ENCODE measurements at places on chromosomes 3 and 15.

- no peaks in the 10 kb centered on the region for H3K36me3 ChIP-seq
- no peaks in the 10 kb centered on the region for H3K27me3 ChIP-seq
- H3K4me1 ChIP-seq, result peaks cover 27% of the 10 kb centered on the region
- no peak overlapping the region for H3K27ac ChIP-seq
- DNase-seq, result no peak
These were observed 55.8 kb upstream of the LMCD1 start for GRCh38 chr3:8445861-8446260.

GRCh38 chr15:70212963-70213315, 115.2 kb upstream of the TLE3 start:
- H3K4me3 ChIP-seq, result no peak overlapping the region
- no peaks in the 10 kb centered on the region for H3K27me3 ChIP-seq
- no peak for DNase-seq
- H3K4me1 ChIP-seq, result no peaks in the 10 kb centered on the region

GRCh38 chr3:157776861-157777260, 273.6 kb upstream of the VEPH1 start:
- H3K36me3 ChIP-seq, result no peaks in the 10 kb centered on the region
- H3K27ac ChIP-seq, result no peak overlapping the region
- H3K27me3 ChIP-seq, result no peaks in the 10 kb centered on the region

DNA sequence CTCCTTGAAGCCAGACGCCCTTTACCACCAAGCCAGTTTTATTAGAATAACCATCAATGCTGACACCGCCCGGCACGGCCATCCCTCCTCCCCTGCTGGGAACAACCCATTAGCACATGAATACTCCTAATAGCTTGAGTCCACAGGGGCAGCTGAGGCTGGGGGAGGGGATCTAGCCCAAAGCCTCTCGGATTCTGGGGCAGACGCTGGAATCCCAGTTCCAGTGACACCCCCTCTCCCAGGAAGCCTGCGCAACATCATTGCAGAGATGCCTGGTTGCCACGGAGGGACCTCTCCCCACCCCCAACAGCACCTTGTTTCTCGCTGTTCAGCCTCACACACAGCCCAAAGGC, 1.2 kb upstream of the LINGO1 start:
- no peak overlapping the region for H3K4me3 ChIP-seq
- DNase-seq, result no peak
- H3K4me1 ChIP-seq, result peaks cover 21% of the 10 kb centered on the region
- H3K27ac ChIP-seq, result no peak overlapping the region
- H3K27me3 ChIP-seq, result peaks cover 21% of the 10 kb centered on the region
- no peaks in the 10 kb centered on the region for H3K36me3 ChIP-seq

GRCh38 chr3:127846576-127846975, 24.3 kb upstream of the MGLL start:
- H3K36me3 ChIP-seq, result no peaks in the 10 kb centered on the region
- H3K27ac ChIP-seq, result no peak overlapping the region
- no peaks in the 10 kb centered on the region for H3K4me1 ChIP-seq
- H3K4me3 ChIP-seq, result no peak overlapping the region

GRCh38 chr15:90931828-90932659, at the start of gene HDDC3:
HDDC3 (minus strand) TSS chr15:90932549; CDS start chr15:90932540, 9 bp downstream.
- peaks cover 18% of the 10 kb centered on the region for H3K4me1 ChIP-seq
- no peaks in the 10 kb centered on the region for H3K36me3 ChIP-seq
- peak; percentile 91 for DNase-seq
- peak within 1 kb of the TSS; percentile 70 for H3K4me3 ChIP-seq
- peak within 1 kb of the TSS; percentile 96 for H3K27ac ChIP-seq

- H3K27ac ChIP-seq, result no peak overlapping the region
- no peak for DNase-seq
- no peak overlapping the region for H3K4me3 ChIP-seq
- no peaks in the 10 kb centered on the region for H3K4me1 ChIP-seq
- H3K36me3 ChIP-seq, result no peaks in the 10 kb centered on the region
These were observed 237.9 kb downstream of the GAP43 start for GRCh38 chr3:115861166-115861733.

DNA sequence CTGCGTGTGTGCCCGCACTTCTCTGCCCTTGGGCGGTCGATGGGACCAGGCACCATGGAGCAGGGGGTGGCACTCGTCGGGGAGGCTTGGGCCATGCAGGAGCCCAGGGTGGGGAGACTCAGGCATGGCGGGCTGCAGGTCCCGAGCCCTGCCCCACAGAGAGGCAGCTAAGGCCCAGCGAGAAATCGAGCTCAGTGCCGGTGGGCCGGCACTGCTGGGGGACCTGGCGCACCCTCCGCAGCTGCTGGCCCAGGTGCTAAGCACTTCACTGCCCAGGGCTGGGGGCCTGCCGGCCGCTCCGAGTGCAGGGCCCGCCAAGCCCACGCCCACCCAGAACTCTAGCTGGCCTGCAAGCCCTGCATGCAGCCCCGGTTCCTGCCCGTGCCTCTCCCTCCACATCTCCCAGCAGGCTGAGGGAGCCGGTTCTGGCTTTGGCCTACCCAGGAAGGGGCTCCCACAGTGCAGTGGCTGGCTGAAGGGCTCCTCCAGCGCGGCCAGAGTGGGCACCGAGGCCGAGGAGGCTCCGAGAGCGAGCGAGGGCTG, 553 bp upstream of the RTP4 start:
- H3K27ac ChIP-seq, result peak overlapping the region; percentile 98
- DNase-seq, result peak; percentile 58
- peaks cover 9% of the 10 kb centered on the region for H3K4me1 ChIP-seq
- H3K27me3 ChIP-seq, result no peaks in the 10 kb centered on the region
- no peaks in the 10 kb centered on the region for H3K36me3 ChIP-seq

DNA sequence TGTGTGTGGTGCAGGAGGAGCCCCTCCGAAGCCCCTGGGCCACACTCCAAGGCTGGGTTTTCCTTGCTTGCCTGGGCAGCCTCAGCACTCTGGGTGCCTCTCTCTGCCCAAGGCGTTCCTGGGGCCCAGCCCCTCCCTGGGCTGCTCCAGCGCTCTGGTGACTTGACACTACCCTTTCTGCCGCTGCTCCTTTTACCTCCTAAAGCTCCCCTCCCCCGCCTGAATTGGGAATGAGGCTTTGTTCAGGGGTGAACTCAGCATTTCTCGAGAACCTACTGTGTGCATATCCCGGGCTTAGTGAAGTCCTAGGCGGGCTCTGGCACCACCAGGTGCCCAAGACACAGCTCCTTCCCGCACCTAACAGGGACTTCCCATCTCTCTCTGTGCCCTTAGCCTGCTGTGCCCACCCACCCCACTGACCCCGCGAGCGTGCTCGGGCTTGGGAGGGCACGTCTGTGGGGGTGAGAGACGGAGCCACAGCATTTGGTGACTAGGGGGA, 1.2 kb upstream of the BAHD1 start:
- DNase-seq, result no peak
- peaks cover 14% of the 10 kb centered on the region for H3K4me1 ChIP-seq
- peak overlapping the region; percentile 96 for H3K4me3 ChIP-seq
- no peak overlapping the region for H3K27ac ChIP-seq

- no peak overlapping the region for H3K4me3 ChIP-seq
- H3K4me1 ChIP-seq, result no peaks in the 10 kb centered on the region
- no peak for DNase-seq
- H3K36me3 ChIP-seq, result no peaks in the 10 kb centered on the region
These were observed 739.6 kb downstream of the NAALADL2 start for GRCh38 chr3:175598740-175599139.

GRCh38 chr3:50660386-50660785, 14.3 kb upstream of the DOCK3 start:
- no peak overlapping the region for H3K27ac ChIP-seq
- H3K27me3 ChIP-seq, result no peaks in the 10 kb centered on the region
- DNase-seq, result no peak
- no peaks in the 10 kb centered on the region for H3K4me1 ChIP-seq
- H3K4me3 ChIP-seq, result no peak overlapping the region

DNA sequence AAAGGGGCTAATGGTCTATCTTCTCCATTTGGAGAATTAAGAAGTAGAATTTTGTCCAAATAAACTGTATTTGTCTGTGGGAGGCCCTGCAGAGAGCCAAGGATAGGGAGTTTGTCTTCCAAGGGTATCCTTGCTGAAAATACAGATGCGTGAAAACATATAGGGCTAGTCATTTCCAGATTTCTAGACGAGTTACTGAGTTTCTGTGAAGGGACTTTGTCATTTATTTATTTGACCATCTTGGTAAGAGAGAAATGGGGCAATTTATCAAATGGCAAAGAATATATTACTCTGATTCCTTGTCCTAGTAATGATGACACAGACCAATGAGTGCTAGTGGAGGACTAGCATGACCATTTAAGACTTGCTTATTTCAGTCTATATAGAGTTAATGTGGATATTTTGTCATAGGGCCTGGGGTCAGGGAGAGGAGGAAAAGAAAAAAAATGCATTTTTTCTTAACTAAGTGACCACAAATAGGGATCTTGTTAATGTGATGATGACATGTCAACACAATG, 376.6 kb upstream of the ONECUT1 start:
- DNase-seq, result no peak
- H3K4me1 ChIP-seq, result no peaks in the 10 kb centered on the region
- no peaks in the 10 kb centered on the region for H3K36me3 ChIP-seq
- H3K27me3 ChIP-seq, result no peaks in the 10 kb centered on the region
- H3K27ac ChIP-seq, result no peak overlapping the region

DNA sequence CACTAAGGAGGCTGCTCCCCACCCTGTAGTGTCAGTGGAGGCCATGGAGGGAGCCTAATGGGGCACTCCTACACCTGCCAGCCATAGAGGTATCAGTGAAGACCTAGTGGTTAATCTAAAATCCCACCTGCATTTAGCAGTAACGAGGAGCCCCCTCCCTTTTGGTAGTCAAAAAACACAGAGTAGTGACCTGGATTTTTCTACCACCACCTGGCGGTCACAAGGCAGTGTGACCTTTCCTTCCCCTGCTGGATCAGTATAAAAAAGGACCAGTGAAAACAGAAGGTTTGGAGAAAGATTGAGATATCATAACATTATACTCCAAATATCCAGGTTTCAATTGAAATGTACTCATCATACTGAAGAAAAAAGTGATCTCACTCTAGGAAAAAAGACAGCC, 241.2 kb downstream of the PYDC2 start:
- no peaks in the 10 kb centered on the region for H3K4me1 ChIP-seq

GRCh38 chr15:27028858-27029477, 58.0 kb downstream of the GABRG3 start:
- no peak for DNase-seq
- H3K4me3 ChIP-seq, result no peak overlapping the region
- no peaks in the 10 kb centered on the region for H3K27me3 ChIP-seq
- H3K27ac ChIP-seq, result no peak overlapping the region
- H3K4me1 ChIP-seq, result no peaks in the 10 kb centered on the region

- H3K4me1 ChIP-seq, result no peaks in the 10 kb centered on the region
- peak overlapping the region; percentile 95 for H3K27ac ChIP-seq
- no peak for DNase-seq
- H3K36me3 ChIP-seq, result no peaks in the 10 kb centered on the region
- H3K4me3 ChIP-seq, result no peak overlapping the region
These were observed 18.7 kb downstream of the NR2F2 start for GRCh38 chr15:96349034-96349856.

DNA sequence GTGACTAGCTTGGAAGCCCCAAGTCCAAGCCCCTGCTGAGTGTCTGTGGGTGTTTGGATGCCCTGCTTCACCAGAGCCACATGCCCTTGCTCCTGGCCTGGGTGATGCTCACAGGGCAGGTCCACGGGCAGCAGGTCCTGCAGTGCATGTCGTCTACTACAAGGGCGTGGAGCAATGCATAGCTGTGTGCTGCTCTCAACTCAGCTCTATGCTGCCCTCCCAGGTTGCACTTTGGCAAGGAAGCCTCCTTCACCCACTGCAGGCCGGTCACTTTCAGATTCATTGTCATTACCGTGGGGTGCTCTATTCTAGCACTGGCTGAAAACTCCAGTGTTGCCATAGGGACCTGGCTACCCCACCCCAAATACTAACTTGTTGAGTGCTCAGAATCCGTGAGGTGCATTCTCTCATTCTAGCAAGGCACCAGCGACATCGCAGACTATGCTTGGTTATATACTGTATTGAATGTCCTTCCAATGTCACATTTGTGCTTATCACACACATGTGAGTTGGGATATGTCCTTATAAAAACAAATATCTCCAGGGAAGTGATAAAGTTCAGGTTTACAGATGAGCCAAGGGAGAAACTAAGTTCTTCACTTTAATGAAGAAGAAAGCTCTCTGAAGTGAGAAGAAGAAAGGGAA, 51.8 kb downstream of the GRAMD1C start:
- H3K27me3 ChIP-seq, result no peaks in the 10 kb centered on the region
- H3K27ac ChIP-seq, result no peak overlapping the region
- no peaks in the 10 kb centered on the region for H3K4me1 ChIP-seq
- no peak overlapping the region for H3K4me3 ChIP-seq

DNA sequence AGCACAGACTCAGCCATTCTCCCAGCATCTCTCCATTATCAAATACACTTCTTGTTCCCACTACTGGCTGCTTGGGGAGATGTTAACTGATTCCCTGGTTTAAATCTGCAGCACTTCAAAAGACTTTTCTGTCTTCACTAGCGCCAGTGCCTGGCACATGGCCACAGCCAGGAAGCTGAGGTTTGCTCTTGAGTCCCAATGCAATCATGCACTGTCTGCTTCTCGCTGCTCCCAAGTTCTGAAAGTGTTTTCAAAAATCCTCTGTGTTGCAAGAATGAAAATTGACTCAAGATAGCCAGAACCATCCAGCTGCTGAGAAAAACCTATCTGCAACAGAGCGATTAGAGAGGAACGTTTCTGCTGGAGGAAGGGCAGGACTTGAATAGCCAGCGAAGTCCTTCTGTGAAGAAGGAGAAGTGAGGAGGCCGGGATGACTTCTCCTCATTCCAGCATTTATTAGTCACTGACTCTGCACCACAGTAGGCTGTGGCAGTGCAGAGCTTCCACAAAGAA, 358.4 kb upstream of the NR2F2 start:
- no peak for DNase-seq
- no peaks in the 10 kb centered on the region for H3K36me3 ChIP-seq
- H3K4me1 ChIP-seq, result no peaks in the 10 kb centered on the region

GRCh38 chr3:128280481-128281052, 127.3 kb downstream of the EEFSEC start:
- H3K4me3 ChIP-seq, result no peak overlapping the region
- no peak for DNase-seq
- H3K27ac ChIP-seq, result no peak overlapping the region
- H3K27me3 ChIP-seq, result no peaks in the 10 kb centered on the region

- H3K4me3 ChIP-seq, result no peak overlapping the region
- no peak overlapping the region for H3K27ac ChIP-seq
- H3K27me3 ChIP-seq, result no peaks in the 10 kb centered on the region
- DNase-seq, result no peak
- no peaks in the 10 kb centered on the region for H3K36me3 ChIP-seq
These were observed 62.6 kb upstream of the VGLL3 start for GRCh38 chr3:87053553-87053952.

GRCh38 chr3:59480486-59480995, 430.7 kb upstream of the CFAP20DC start:
- H3K4me1 ChIP-seq, result no peaks in the 10 kb centered on the region
- no peak for DNase-seq
- no peak overlapping the region for H3K4me3 ChIP-seq
- H3K36me3 ChIP-seq, result no peaks in the 10 kb centered on the region
